Cerebellum (tissue), 4 donors: ENCODE measurements at places on chromosomes 1 and 21.

DNA sequence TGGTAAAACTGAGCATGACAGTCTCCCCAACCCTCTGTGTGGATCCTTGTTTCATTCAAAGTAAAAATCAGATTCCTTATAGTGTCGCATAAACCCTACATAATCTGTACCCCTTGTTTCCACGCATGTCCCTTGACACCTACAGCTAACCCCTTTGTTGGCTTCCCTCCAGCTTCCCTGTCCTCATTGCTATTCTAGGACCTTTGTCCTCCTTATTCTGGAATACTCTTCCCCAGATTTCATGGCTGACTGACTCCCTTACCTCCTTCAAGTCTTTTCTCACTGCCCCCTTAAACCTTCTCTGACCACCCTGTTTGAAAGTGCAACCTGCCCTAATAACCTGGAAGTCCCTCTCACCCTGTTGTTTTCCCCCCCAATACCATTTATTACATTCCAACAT, 4.0 kb downstream of the RNF11 start:
- no peak for DNase-seq

DNA sequence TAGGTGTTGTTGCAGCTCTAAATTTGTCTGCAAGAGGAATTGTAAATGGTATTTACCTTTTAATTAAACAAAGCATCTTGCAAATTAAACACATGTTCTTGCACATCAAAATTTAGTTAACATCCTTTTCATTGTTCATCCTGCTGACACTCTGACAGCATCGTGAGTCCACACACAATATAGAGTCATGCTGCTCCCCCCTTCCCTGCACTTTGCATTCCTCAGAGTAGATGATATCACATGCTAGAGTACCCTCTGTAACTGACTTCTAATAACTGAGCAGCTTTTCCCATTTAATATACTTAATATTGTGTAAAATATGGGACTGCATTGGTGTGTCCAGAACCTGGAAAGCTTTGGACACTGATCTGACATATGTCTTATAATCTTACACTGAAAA, 138.8 kb upstream of the DPYD start:
- no peak for DNase-seq

GRCh38 chr1:207315435-207315834, 6.0 kb upstream of the CD55 start:
- DNase-seq = no peak

DNA sequence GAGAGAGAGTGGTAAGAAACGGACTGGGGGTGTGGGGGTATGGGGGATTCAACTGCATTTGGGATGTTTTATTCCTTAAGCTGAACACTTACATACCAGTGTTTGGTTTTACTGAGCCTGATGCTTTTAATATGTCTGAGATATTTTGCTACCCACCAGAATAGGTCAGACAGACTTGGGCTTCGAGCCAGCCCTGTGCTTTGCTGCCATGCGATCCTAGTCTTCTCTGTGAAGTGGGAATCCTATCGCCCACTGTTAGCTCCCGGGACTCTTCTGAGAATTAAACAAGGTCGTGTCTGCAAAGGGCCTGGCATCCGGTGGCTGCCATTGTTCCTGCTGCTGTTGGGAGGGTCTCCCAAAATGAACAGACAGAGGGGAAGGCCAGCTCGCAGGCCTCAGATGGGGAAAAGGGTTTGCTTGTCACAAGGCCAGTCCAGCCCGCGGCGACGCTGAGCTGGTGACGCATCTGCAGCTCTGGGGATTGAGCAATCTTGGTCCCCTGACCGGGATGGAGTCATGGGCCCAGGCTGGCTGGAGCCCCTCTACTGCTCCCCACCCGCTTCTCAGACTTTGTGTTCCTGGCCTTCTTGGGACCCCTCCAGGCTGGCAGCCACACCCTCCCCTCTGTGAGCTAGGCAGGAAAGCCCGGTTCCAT, 26.9 kb upstream of the ECE1 start:
- DNase-seq = no peak

- DNase-seq = no peak
Observed at GRCh38 chr1:179334440-179334839, 31.3 kb upstream of the AXDND1 start.

- DNase-seq = no peak
Observed at GRCh38 chr1:22225858-22226589, 83.1 kb upstream of the WNT4 start.

DNA sequence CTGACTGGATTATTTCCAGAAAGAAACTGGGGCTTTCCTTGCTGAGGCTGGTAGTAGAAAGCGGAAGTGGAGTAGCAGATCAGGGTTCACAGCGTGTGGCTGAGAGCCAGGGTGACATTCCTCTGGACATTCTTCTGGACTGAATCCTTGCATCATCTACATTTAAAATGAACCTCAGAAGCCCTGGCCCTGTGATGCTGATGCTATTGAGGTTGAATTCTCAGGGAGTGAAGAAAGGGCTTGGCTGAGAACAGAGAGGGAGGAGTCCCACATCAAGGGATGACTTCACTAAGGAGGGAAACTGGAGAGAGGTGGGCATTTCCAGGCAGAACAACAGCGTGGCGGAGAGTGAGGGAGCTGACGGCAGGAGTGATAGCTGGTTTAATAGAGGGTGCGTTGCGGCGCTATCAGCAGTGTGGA, 102.3 kb upstream of the LMO4 start:
- no peak for DNase-seq

- DNase-seq = no peak
Observed at GRCh38 chr1:60870269-60870865, 212.0 kb upstream of the NFIA start.

DNA sequence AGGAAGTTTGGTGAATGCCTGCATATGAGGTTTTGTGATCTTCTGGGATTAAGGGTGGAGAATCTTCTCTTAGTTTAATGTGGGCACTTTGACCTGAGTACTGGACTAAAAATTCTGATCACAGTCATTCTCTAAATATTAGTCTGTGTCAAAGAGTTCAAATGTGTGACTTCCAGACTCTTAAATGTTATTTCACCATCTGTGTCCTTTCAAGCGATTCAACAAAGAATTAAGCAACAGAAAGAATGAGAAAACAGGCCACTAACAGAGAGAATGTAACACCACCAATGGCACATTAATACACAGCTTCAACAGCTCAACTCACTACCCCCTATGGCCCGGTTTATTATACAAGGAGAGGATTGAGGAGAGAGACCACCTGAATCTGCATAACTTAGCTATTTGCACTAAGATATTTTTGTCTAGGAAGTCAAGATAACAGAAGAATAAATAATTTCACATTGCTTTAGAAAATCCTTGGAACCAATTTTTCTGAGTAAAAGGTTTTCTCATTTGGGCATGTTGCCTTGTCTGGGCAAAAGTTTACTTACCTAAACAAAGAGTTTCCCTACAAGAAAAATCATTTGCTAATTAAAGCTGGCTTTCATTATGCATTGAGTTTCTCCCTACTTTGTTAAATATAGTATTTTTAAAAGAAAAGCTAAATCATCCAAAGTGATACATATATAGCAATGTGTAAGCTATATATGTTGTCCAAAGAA, 1313.7 kb downstream of the NCAM2 start:
- DNase-seq = no peak

GRCh38 chr1:202831906-202832305, 21.2 kb downstream of the PCAT6 start:
- DNase-seq = no peak

DNA sequence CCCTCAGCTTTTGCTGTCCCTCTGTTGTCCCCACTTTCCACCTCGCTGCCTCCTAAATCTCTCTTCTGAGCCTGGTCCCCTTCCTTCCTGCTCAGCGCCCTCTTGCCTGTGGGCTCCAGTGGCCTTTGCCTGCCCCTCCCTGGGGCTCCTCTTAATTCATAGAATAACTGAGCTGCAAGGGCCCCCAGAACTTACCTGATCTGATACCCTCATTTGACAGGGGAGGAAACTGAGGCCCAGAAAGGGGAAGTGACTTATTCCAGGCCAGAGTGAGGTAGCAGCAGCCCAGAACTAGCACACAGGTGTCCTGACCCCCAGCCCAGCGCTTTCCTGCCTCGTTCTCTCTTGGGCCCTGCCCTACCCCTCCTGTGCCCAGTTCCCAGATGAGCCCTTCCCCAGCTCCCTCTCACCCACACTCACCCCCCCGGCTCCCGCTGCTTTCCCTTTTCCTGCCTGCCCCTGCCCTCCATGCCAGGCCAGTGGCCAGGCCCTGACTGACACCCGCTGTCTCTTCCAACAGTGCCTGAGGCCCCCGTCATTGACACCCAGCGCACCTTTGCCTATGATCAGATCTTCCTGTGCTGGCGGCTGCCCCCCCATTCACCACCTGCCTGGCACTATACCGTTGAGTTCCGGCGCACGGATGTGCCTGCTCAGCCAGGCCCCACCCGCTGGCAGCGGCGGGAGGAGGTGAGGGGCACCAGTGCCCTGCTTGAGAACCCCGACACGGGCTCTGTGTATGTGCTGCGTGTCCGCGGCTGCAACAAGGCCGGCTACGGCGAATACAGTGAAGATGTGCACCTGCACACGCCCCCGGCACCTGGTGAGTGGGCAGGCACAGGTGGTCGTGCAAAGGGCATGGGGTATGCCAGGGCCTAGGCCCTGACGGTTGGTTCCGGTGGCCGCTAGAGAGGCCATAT, 5.7 kb downstream of the TRIM46 start:
- DNase-seq = no peak

- no peak for DNase-seq
Observed at GRCh38 chr21:26909972-26910371, 56.9 kb downstream of the ADAMTS5 start.

- DNase-seq = no peak
Observed at GRCh38 chr1:204773246-204773645, 87.7 kb upstream of the LRRN2 start.

DNA sequence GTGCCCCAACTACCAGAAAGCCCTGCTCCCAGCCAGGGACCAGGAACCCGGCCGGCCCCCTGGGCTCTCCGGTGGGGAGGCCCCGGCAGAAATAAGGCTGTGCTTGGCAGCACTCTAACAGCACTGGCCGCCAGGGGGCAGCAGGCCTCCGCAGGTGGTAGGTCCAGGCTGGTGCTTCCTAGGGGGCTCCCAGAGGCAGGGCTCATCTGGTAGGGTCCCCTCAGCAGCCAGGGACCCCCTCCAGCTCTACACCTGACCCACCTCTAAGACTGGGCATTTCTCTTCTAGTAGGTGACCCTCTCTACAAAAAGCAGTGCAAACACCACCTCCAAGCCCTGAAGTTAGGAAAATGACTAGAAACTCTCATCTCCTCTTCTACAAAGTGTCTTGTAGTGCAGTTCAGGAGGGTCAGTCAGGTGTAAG, 85.6 kb downstream of the STUM start:
- peak; percentile 69 for DNase-seq

- DNase-seq = no peak
Observed at GRCh38 chr1:8516793-8517556, 199.1 kb downstream of the SLC45A1 start.

DNA sequence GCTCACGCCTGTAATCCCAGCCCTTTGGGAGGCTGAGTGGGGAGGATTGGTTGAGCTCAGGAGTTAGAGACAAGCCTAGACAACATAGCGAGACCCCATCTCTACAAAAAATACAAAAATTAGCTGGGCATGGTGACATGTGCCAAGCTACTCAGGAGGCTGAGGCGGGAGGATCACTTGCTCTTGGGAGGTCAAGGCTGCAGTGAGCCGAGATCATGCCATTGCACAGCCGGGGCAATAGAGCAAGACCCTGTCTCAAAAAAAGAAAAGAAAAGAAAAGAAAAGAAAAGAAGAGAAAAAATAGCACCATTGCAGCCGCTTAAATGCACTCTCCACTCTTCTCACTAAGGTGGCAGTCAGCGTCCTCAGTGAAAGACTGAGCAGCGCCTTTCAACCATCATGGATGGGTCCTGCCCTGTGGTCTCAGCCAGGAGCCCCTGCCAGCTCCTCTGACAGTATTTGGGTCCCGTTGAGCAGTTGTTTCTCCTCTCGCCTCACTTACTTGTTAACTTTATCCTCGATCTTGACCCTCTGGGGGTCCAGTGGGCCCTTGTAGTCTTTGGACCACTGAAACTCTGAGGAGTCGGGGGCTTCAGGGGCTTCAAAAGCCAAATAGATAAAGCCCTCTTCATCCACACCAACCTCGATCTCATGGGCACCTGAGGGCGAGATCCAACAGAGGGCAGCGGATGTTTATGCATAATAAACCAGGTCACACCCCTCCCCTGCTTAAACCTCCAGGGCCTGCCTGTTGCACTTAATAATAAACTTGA, 36.9 kb downstream of the MYOM3 start:
- no peak for DNase-seq

- no peak for DNase-seq
Observed at GRCh38 chr1:25120281-25120680, 112.0 kb downstream of the SYF2 start.

- DNase-seq = no peak
Observed at GRCh38 chr1:165644064-165644735, 13.2 kb downstream of the MGST3 start.

GRCh38 chr1:181099152-181100014, 10.9 kb downstream of the IER5 start:
- no peak for DNase-seq

DNA sequence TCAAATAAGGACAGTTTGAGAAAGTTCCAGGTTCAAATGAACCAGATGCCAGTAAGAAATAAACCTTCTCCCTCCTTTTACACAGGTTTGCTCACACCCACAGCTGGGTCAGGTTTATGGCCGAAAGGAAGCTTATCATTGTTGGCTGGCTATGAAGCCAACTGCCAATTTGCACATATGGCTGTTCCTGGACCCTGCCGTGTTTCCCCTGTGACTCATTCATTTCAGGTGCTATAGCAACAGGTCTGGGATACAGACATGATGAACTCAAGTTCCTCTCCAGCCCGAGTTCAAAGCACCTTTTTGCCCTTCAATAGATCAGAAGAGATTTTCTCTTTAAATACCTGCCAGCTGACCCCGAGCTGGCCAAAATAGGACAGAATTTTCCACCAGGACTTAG, 134.4 kb upstream of the SMYD2 start:
- no peak for DNase-seq

DNA sequence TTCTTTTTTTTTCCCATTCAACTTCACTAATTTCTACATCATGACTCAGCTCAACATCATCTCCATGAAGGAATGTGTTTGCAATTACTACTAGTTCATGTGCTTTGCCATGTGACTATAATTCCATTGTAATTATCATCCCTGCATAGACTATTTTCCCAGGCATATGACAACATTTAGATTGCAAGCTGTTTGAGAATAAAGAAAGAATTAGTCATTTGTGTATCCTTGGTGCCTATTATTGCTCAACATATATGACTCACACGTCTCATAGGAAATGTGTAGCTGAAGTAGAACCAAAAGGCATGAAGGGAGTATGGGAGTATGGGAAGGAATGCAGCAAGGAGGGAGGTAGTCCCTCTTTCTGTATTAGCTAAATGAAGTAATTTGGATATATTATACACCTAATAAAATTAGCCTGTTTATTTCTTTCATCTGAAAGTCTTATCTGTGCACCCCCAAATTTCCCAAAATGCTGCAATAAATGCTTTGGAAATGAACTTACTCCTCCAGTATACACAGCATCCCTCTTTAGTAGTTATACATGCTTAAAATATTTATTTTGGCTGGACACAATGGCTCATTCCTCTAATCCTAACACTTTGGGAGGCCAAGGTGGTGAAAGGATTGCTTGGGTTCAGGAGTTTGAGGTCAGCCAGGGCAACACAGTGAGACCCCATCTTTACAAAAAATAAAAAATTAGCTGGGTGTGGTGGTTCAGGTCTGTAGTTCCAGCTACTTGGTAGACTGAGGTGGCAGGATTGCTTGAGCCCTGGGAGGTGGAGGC, 316.9 kb upstream of the ADGRL4 start:
- DNase-seq = no peak

- DNase-seq = no peak
Observed at GRCh38 chr1:145751491-145752037, 32.3 kb downstream of the CD160 start.
